ENCODE measurements at places on chromosomes 13 and 19.

DNA sequence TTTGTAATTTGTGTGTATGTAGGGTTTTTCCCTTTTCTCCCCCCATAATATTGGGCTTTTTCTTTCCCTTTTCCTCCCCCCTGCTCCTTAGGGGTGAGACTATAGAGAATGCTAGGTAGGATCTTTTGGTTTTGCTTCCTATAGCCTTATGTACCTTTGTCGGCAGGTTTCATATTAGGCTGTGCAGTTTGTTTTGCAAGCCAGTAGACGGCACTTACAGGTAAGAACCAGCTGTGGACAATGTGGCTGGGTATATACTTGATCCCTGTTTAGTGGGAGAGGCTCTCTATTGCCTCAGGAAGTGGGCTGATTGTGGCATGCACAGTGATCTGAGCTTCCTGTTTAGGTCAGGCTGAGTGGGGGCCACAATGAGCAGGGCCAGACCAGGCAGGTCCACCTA lies 359.2 kb upstream of the OBI1 start:
- DNase-seq, result no peak

DNA sequence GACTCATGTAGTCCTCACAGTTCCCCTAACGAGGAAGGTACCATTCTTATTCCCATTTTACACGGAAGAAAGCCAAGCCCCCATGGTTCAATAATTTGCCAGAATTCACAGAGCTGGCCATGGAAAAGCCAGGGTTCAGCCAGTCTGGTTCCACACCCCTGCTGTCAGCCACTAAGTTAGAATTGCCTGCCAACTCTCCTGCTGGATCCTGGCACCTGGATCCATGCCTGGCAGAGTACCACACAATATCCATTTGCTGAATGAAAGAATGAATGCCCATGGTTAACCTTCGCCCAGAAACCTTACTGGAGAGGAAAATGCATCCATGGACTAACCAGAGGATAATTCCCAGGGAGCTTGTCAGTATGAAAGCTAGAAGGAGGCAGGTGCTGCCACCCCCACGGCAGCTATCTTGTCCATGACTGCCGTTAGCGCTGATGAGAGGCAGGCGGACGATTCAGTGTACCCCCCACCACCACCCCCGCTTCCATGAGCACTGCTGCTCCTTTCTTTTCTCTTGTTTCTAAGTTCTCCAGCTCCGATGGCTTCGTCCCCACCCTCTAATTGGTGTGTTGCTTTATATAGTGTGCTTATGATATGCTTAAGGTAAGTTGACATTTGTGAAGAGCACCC lies 114.5 kb downstream of the SLC7A1 start:
- DNase-seq, result no peak

- DNase-seq, result no peak
These were observed 465.0 kb downstream of the TSHZ3 start for GRCh38 chr19:30884146-30884812.

DNA sequence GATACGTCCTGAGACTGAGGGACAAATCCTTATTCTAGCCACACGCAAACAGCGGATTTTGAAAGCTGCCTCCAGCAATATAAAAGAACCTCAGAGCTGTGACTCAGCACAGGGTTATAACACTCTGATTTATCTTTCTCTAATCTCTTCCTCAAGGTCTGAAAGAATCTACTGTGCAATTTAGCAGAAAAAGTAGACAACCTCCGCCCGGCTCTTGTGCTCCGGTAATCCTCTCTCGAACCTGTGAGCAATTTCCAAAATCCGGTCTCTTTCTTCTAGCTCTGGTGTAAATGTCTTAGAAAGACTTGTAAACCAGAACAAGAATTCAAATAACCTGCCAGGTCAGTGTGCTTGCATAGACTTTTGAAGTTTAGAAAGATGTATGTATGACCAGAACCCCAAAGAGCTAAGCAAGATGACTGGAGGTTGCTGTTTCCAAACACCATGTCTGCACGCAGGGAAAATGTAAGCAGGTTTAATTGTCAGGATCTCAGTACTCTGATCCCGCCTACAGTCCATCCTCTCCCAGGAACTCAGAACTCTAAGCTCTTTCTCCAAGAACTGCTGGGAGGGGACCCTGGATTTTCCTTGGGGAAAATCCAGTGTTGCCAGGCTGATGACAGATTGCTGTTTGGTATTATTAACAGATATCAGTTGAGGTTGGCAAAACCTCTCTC lies 338.1 kb downstream of the RFC3 start:
- no peak for DNase-seq

DNA sequence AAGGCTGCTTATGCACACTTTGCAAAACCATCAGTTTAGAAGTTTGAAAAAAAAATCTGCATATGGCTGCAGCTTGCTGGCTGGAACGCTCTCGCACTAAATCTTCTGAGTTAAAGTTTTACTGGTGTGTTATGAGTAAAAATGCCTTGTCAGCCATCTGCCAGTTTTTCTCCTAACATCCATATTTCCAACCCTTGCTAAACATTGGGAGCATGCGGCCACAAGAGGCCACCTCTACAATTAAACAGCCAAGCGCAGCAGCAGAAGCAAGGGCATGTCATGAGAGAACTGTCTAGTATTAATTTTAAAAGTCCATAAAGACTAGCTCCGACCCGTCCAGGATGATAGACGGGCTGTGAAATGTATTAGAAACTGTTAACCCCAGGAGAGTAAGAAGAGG lies 248.3 kb downstream of the TSHZ3 start:
- no peak for DNase-seq

DNA sequence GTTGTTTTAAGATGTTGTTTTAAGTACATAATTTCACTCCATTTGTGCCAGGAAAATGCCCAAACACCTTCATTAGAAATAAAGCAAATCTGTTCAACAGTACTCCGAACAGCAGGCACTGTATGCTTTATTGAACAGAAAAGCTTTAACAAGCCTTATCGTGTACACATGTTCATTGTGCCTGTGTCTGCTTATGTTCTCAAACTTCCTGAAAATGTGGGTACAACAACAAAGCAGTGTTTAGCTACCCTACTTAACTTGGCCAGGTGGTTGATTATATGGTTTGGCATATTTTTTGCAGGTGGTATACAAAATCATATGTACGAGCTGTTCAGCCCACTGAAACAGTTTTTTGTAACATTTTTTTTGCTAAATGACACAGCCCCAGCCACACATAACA lies 718.0 kb downstream of the DACH1 start:
- no peak for DNase-seq

DNA sequence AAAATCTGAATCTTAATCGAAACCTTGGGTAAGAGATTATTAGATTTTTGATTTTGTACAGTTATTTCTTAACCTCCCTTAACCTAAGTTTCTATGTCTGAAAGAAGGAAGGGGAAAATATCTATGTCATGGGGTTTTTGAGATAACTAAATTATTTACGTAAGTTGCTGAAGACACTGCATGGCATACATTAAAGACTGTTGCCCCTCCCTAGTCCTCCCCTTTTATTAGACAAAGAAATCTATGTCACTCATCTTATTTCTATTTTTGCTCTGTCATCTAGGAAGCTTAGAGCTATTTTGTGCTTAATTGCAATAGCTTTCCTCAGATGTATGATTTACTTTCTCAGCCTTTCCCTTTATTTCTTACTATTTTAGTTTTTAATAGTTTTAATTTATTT lies 15.0 kb downstream of the COG6 start:
- DNase-seq, result no peak

DNA sequence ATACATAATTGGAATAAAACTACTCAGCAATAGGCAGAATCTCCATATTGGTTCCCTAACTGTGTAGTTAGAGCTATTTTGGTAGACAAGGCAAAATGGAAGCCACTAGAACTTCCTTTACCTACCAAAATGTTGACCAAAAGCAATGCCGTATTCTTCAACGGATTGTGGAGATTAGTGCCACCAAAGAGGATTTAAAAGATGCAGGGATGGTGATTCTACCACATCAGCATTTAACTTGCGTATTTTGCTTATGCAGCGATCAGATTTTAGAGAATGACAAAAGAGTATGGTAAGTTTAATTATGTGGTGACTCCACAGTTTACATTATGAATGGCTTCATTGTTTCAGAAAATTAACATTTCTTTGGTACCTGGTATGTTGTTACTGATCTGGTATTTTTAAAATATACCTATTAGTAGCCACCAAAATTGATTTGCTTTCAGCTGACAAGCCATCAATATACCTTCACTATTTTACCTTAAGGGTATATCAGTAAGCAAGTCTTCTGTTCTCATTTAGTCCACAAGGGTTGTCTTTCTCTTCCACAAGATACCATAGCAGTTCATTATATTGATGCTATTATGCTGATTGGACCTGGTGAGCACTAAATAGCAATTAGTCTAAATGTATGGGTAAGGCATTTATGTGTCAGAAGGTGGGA lies 1910.7 kb upstream of the PRR20A start:
- no peak for DNase-seq

GRCh38 chr13:38830442-38831045 lies 143.7 kb downstream of the FREM2 start:
- no peak for DNase-seq

DNA sequence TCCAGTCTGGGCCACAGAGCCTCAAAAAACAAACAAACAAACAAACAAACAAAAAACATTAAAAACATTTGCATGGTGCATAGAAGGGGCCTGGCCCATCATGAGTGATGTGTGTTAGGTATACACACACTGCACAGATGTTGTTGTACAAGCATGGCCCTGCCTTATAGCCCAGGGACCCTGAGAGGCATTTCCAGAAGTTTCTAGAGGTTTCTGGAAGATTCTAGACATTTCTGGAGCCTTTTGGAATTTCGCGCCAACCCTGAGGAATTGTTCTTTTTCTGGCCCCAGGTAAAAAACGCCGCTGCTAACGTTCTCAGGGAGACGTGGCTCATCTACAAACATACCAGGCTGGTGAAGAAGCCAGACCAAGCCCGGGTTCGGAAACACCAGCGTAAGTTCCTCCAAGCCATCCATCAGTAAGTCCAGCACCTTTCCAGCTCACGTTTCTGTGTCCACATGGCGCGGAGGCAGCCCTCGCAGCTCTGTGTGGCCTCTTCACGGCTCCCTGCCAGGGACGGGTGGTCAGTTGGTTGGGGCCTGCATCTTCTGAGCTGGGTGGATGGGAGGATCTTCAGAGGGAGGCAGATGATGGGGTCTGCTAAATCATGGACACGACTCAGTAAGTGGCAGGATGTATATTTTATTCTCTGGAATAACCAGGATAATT lies 18.4 kb upstream of the ARRDC2 start:
- no peak for DNase-seq

DNA sequence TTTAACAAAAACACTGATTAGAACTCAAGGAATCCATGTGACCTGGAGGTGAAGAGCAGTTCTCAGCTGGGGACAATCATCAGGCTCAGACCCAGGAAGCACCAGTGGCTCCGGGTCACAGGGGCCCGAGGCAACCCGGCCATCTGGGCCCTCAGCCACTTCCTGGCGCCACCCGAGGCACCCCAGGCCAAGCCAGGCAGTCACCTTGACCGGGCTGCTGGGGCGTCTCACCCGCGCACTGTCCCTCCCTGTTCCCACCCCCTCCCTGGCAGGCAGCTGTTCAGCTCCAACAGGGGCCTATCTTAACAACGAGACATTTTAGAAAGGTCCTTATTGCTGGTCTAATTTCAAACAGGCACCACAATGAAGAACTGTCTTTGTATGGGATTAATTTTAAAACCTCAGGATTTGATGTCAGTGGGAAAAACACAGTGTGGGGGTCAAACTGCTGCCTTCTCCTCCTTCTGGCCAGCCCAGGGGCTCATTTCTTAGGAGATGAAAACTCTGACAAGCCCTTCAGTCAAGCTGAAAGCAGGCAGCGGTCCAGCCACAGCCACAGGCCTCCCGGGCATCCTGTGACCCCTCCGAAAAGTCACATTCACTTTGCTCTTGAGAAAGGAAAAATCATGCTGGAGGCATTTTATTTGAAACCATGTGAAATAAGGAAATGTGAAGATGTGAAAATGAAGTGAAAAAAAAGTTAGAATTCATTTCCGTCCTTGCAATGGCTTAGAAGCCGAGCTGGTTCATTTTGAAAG lies 83.3 kb downstream of the KCTD15 start:
- no peak for DNase-seq

GRCh38 chr19:45809643-45810159 lies 5.4 kb downstream of the RSPH6A start:
- no peak for DNase-seq

GRCh38 chr13:27797228-27797624 lies 4.9 kb downstream of the GSX1 start:
- no peak for DNase-seq

- DNase-seq, result no peak
These were observed 479.1 kb downstream of the OLFM4 start for GRCh38 chr13:53507741-53508140.

GRCh38 chr19:21602082-21602658 lies 96.8 kb downstream of the ZNF429 start:
- no peak for DNase-seq

All from GM12878 (cell line).